ENCODE measurements at places on chromosomes 12 and 14.

- DNase-seq = no peak
These were observed 117.9 kb upstream of the SFSWAP start for GRCh38 chr12:131592972-131593371.

GRCh38 chr14:51630987-51631386 is 20.7 kb upstream of the FRMD6 start:
- DNase-seq = no peak

GRCh38 chr12:43315961-43316360 is 236.0 kb downstream of the ADAMTS20 start:
- DNase-seq = no peak

DNA sequence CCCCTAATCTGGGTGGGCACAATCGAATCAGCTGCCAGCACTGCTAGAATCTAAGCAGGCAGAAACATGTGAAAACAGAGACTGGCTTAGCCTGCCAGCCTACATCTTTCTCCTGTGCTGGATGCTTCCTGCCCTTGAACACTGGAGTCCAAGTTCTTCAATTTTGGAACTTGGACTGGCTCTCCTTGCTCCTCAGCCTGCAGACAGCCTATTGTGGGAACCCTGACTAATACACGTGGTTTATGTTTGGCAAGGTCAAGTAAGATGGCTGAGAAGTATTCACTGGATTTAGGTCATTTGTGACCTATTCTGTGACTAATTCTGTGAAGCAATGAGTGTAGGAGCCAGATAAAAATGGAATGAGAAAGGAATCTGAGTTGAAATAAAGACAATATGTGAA is 11.0 kb downstream of the GPR135 start:
- no peak for DNase-seq

- DNase-seq = no peak
These were observed 145.8 kb downstream of the CACNA1C start for GRCh38 chr12:2198542-2198941.

DNA sequence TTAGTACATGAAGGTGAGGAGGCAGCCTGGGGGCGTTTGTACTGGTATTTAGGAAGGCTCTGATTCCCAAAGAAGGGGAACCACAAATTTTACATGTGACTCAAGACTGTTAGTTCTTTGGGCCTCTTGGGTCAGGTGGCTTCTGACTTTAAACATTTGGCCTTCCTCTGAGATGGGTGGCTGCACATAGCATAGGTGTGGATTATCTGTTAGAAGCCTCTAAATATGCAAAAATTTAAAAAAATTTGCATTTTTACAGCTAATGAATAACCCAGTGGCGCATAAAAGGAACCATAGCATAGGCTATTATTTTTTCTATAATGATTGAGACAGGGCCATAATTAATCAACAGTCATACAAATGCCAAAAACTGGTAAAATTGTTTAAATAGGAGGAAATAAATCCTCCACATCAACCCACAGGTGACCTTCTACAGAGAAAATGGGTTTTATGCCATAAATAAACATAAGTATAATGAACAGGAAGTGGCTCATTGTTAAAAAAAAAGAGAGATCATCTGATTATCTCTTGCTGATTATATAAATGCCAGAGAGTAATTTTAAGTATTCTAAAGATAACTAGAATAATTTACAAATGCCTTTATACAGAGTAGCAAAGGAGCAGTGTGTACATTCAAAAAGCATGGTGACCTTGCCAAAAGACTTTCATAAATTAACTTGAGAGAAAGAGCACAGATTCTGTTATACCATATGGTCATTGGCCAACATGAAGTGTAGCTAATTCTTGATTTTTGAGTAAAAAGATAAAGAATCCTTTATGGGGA is 284.2 kb upstream of the ATP2B1 start:
- no peak for DNase-seq

- no peak for DNase-seq
These were observed 6.2 kb downstream of the TC2N start for GRCh38 chr14:91861091-91861490.

DNA sequence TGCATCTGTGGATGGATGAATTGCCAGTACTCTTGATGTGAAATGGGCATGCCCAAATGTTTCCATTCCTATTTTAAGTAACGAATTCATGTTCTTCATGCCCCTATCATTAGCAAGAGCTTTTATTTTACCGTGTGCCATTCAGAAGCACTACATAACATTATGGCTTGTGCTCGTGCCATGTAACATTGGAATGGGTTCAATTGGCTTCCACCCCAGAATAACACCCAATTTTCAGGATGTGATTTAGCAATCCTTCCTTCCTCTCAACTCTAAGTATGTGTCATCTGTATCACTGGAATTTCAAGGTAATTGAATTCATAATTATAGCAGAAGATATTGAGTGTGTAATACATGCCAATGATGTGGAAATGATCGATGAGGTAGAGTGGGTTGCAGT is 145.8 kb upstream of the TMPO start:
- no peak for DNase-seq

GRCh38 chr12:93139028-93139665 is 210.1 kb upstream of the EEA1 start:
- no peak for DNase-seq

DNA sequence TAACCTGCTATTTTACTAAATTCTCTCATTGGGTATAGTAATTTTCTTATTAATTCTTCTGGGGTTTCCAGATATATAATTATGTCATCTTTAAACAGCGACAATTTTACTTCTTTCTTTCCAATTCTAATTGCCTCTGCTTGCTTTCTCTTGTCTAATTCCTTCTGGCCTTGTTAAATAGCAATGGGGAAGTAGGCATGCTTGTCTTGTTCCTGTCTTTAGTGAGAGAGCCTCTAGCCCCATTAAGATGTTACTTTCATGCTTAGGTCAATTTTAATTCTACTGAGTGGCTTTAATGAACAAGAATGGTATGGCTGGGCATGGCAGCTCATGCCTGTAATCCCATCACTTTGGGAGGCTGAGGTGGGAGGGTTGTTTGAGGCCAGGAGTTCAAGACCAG is 31.7 kb downstream of the LRTM2 start:
- DNase-seq = no peak

DNA sequence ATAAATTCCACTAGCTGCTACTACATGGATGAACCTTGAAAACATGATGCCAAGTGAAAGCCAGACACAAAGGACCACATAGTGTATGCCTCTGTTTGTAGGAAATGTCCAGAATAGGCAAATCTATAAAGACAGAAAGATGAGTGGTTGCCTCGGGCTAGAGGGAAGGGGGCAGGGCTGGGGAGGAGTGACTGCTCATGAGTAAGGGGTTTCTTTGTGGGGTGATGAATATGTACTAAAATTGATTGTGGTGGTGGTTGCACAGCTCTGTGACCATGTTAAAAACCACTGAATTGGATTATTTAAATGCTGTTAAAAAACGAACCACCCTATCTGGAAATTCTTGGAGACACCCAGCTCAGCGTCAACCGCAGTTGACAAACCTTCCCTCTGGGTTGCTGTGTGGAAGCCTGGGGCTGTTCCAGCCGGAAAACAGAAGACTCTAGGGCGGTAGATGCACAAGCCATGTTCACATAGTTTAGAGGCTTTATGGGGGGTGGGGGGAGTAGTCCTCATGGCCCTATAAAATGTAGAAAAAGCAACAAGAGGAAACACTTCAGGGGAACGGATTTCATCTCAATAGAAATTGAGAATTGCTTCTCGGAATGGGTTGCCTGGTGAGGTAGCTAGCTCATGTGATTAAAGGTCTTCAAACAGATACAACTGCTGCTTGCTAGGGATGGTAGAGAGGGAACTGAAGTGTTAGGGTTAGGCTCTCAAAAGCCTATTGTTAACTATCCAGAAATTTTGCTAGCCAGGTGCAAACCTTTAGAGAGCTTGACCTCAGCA is 29.4 kb downstream of the RIN3 start:
- no peak for DNase-seq

DNA sequence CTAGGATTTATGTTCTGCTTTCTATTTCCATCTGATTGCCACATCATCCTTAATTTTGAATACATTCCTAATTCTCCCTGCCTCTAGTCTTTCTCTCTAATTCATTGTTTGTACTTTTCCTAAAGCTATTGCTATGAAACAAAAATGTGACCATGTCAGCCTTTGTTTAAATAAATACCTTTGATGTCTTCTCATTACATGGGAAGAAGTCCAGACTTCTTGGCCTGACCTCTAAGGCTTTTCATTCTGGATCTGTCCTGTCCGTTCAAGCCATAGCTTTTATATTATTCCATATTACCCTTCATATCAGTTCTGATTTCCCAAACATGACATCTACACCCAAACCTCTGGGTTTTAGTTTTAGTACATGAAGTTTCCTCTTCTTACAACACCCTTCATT is 91.4 kb downstream of the CDK17 start:
- DNase-seq = no peak

DNA sequence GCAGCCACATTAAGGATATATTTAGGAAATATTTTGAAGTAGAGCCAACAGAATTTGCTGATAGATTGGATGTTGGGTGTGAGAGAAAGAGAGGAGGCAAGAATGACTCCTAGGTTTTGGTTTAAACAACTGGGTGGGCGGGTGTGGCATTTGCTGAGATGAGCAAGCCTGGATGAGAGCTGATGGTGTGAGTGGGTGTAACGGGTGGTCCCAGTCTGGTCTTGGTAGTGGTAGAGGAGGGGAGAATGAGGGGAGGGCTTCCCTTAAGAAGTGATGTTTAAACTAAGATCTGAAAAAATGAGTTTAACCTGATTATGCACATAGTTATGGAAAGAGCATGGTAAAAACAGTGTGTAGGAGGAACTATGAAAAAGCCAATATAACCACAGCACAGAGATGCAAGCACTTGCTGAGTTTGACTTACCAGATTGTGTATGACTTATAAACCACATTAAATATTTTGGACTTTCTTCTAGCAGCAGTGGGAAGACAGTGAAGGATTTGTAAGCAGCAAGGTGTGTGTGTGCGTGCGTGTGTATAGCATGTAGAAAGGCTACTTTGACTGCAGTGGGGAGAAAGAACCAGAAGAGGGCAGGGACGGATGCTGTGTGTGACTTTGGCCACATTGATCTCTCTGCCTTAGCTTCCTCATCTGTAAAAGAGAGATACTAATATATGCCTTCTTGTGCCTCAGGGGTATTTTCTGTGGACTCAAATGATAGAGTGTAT is 139.7 kb downstream of the PRIMA1 start:
- no peak for DNase-seq

GRCh38 chr14:65255583-65256461 is 153.5 kb upstream of the MAX start:
- DNase-seq = no peak

DNA sequence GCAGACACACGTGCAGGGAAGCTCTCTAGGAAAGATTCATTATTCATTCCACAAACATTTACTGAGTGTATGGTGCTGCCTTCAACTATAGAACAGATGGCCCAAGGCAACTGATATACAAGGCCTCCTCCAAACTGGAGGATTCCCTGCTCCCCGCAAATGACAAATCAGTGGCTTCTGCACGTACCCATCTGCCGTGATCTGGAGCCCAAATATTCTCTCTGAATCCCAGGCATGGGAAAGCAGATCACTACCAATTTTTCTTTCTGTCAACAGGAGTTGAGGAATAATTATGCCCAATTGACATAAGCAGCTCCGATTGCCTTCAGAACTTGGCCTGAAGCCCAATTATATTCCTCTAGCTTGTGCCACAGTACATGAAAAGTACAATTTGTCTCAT is 174.2 kb upstream of the CCDC196 start:
- no peak for DNase-seq

DNA sequence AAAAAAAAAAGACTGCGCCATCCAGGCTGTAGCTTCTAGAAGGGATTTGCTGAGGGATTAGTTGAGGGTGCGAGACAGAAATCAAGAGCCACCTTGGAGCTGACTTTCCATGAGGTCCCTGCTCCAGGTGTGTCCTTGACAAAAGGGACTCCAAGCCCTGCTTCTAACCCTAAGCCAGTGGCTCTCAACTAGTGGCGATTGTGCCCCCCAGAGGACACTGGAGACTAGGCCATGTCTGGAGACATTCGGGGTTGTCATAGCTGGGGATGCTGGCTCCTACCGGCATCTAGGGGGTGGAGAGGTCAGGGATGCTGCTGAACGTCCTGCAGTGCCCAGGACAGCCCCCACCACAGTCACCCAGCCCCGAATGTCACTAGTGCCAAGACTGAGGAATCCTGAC is 40.6 kb downstream of the SPRING1 start:
- no peak for DNase-seq

DNA sequence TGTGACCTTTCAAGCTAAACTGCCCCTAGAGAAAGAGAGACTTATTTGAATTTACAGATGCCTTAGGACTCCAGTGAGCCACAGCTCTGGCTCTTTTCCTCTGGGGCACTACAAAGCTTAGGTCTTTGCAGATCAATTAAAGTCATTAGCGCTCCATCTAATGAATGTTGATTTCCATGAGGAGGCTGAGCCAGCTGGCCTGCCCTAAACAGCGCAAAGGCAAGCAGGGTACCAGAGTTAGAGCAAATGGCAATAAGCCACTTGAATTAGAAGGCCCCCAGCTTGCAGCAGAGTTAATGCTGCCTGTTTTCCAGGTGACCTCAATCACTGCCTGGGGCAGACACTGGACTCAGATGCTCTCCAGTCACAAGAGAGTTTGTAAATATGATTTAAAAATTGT is 695.3 kb downstream of the DIO2 start:
- DNase-seq = no peak

DNA sequence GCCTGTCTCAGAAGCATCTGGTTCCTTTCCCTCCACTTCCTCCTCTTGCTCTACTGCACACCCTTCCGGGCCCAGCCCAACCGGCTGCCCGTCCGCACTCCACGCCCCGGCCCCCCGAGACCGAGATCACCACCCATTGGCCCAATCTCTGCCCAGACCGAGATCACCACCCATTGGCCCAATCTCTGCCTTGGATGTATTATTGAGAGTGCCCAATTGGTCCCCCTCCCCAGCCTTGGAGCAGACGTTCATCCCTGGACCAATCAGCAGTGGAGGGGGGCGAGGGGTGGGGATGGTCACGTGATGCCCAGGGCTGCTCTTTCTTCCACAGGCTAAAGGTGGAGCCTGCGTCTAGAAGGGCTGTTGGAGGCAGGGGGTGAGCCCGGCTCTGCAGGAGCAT is 75.6 kb upstream of the TMEM132C start:
- no peak for DNase-seq

- DNase-seq = no peak
These were observed 403.1 kb downstream of the BCL11B start for GRCh38 chr14:98868866-98869265.

DNA sequence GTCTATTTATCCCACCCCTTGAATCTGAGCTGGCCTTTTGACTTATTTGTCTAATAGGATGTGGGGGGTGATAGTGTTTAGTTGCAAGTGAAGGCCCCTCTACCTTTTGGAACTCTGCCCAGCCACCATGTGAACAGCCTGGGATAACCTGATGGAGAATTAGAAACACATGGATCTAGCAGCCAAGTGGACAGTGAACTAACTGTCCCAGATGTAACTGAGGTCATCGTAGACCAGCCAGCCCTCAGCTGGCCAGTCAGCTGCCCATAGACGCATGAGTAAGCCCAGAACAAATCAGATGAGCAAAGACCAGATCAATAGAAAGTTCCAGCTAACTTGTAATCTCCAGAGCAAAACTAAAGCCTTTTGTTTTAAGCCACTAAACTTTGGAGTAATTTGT is 19.0 kb downstream of the KLRB1 start:
- no peak for DNase-seq

GRCh38 chr12:51961834-51962233 is 10.3 kb downstream of the ACVR1B start:
- DNase-seq = no peak

All from tibial nerve (tissue), 4 donors.